Mucosa of descending colon (tissue), 3 donors: ENCODE measurements at places on chromosomes 7 and 10. TPM values are rescaled to one million over a fixed set of nuclear protein-coding genes. Genes with fewer than 3 reads are reported as not detected.

CDHR1 gene
- total RNA-seq: 169 TPM

BTAF1 gene
- total RNA-seq: 34.4 TPM

BAG3 gene
- total RNA-seq: 15.4 TPM

HPS6 gene
- 21.4 TPM for total RNA-seq

HOXA5 gene
- 26.6 TPM for total RNA-seq

TLX1 gene
- total RNA-seq: 0.93 TPM

CCDC126 gene
- 10.4 TPM for total RNA-seq

TRIM74 gene
- total RNA-seq: 0.90 TPM

MRC1 gene
- 6.9 TPM for total RNA-seq

FFAR4 gene
- 36.3 TPM for total RNA-seq

LIPK gene
- not detected for total RNA-seq

GPR37 gene
- 0.93 TPM for total RNA-seq

CPA2 gene
- 0.22 TPM for total RNA-seq

- peak; percentile 18 for DNase-seq
Measured at GRCh38 chr10:23157691-23158369, 34.3 kb upstream of the PTF1A start.

DNA sequence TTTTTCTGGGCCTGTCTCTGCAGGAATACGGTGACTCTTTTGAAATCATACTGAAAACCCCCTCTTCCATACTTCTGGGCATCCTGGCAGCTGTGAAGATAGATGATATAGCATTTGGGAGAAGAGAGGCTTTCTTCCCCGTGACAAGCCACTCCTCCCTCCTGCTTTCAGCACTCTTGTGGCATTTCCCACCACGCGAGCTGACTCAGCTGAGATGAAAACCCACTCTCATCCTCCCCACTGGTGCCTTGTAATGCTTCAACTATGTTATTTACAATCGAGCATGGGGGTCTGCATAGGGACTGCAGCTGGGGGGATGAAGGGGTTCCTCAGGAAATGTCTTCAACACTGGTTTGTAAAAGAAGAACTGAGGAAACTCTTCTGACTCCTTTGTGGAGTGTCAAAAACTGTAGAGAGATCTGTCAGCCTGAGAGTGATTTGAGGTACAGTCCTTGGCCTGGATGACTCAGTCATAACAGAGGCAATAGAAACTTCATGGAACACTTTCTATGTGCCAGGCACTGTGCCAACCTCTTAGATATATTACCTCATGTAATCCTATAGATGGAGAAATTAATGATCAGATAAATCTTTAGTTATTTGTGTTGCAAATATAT, 1.7 kb upstream of the TBATA start:
- no peak for DNase-seq

DNA sequence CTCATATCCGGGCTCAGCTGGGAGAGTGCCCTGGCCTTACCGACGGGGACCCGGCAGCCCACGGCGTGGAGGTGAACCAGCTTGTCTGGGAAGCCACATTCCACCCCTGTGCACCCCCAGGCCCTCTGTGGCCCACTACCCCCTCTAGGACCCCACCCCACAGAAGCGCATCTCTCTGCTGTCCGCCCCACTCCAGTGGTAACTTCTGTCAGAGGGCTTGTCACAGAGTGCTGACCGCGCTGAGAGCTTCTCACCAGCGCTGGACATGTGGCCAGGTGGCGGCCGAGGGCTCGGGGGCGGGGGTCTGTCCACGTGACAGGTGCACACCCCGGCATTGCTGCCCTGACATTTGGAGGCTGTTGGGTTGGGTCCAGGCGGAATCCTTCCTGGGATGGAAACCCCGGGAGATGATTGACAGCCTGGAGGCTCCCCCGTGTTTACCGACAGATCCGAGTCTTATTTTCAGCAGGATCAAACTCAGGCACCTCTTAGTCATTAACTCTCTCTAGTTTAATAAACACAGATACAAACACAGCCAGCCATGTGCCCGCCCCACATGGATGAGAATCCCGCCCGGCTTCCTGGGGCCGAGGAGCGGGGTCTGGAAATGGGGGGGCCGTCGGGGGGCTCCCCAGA, 5.1 kb downstream of the ELFN1 start:
- DNase-seq: no peak

GRCh38 chr10:59393349-59393748, 31.0 kb upstream of the FAM13C start:
- no peak for DNase-seq

GRCh38 chr7:75040512-75040911, 33.1 kb downstream of the RCC1L start:
- no peak for DNase-seq

GRCh38 chr7:75532639-75533038, 40.5 kb downstream of the SPDYE5 start:
- DNase-seq: no peak

- no peak for DNase-seq
Measured at GRCh38 chr10:109259293-109259692, 664.0 kb downstream of the XPNPEP1 start.

- DNase-seq: peak; percentile 87
Measured at GRCh38 chr7:873367-874002, 2.9 kb upstream of the GET4 start.

GRCh38 chr7:154684666-154685563, 318.0 kb downstream of the PAXIP1 start:
- DNase-seq: peak; percentile 63

DNA sequence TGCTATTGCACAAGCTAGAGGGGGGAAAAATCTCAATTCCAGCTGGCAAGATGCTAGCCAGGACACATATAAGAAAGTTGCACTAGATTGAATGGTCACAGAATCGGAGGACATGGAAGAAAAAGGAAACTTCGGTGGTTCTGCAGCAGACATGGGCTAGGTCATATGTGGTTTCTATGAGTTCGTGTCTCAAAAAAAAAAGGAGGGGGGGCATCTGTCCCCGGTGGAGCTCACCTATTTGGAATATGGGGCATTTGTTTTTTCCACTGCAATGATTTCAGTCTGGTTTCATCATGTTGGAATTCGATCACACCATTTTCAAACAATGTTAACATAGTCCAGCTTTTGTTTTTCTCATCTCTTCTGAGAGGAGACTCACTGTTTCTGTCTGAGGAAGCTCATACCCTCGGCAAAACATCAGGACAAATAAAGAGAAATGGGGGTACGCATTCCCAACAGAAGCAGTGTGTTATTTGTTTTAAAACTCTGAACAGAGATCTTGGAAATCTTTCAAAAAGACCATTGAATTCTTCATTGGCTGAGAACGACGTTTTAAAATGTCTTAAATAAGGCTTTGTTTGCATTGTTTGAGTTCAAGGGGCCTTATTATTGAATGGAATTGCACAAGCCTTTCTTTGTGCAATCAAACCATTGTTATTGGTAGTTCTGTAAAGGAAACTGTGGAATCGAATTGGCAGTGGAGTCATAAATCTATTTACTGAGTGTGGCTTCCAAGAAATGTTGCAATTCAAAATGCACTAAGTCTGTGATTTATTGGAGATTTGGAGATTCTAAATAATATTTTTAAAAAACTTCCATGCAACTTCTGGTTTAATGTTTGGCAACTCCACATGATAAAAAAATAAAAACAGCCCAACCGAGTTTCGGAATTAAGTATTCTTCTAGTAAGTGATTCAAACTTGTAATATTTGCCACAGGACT, 173.2 kb downstream of the RTKN2 start:
- DNase-seq: no peak

- DNase-seq: peak; percentile 40
Measured at GRCh38 chr7:130113887-130114286, 43.6 kb downstream of the KLHDC10 start.

DNA sequence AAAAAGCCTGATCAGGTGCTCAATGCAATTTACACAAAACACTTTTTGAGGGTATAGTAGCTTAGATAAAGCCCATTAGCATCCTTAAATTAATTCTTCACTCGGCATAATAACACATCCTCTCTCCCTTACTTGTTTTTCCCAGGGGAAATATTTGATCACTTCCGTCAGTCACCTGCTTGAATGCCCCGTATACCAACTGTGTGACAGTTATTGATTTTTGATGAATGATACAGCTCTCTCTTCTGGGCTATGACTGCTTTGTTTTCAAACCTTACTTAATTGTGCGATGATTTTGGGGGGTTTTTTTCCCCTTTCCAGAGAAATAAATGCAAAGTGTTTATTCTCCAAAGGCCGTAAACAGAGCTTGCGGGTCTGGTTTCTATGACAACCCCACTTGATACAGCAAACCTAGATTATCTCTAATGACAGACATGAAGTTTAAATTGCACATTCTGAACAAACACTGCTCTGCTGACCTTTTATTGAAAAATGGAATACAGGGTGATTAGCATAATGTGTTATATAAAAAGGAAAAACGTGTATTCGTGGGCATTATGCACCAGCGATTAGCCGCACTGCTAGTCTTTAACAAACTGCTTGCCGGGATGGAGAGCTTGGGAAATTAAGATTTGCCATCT, 78.4 kb upstream of the NANOS1 start:
- DNase-seq: no peak

- no peak for DNase-seq
Measured at GRCh38 chr7:147363101-147363500, 1227.5 kb upstream of the C7orf33 start.

GRCh38 chr10:73287441-73287840, 35.0 kb upstream of the MRPS16 start:
- DNase-seq: no peak

GRCh38 chr7:29488203-29488970, 75.2 kb upstream of the PRR15 start:
- DNase-seq: no peak

- no peak for DNase-seq
Measured at GRCh38 chr10:101146392-101147251, 15.5 kb downstream of the TLX1 start.

DNA sequence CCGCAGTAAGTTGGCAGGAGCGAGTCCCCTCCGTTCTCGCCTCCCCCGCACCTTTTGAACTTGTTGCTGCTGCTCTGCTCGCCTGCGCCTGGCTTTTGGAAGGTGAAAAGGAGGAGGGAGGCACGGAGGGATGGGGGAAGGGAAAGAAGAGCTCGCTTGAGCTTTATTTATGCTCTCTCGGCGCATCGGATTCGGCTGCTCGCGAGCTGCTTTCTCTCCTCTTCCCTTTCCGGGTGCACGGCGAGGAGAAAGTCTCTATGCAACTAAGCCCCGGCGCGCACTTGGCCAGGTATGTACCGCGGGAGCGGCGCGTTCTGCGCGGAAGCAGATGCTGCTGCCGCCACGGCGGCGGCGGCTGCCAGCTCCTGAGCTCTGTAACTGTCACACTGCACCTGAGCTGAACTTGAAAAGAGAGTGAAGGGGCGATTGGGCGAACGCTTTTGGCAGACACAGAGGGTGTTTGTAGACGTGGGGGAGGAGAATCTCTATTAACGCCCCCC, 551 bp downstream of the KCND2 start:
- DNase-seq: no peak

- no peak for DNase-seq
Measured at GRCh38 chr7:3551536-3551935, 250.5 kb downstream of the SDK1 start.

DNA sequence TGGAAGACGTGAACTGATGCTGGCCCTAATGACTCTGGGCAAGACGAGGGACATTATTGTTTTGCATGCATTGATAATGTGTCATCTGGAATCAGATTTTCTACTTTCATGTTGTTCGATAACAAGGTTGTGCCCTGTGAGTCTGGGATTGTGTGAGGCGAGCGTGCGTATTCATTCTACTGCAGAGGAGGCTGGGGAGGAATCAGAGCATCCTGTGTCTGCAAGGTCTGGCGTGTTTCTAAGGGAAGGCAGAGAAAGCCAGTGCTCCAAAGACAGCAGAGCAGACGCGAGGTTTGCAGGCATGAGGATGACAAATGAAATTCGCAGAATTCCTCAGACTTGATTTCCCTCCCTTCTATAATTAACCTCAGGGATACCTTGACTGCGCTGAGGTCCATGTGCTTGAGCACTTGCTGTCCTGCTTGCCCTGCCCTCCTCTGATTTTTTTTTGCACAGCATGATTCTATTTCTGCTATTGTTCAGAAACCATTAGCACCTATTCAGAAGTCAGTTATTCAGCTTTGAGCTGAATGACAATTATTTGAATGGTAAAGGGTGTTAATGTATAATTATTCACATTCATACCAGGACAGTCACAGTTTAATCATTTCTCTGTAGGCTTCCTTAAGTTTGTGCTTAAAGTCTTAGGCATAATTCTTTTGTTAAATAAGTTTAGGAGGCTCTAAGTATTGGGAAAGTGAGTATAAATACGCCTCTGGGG, 233.6 kb downstream of the EBF3 start:
- DNase-seq: no peak

- DNase-seq: no peak
Measured at GRCh38 chr10:12925845-12926244, 75.7 kb downstream of the CCDC3 start.

GRCh38 chr10:84317174-84317573, 11.2 kb upstream of the CCSER2 start:
- DNase-seq: no peak

GRCh38 chr7:144255471-144255897, 9.1 kb downstream of the OR2A7 start:
- no peak for DNase-seq

- DNase-seq: no peak
Measured at GRCh38 chr10:46318799-46319198, 32.0 kb downstream of the ANTXRL start.

GRCh38 chr7:55502858-55503440, 69.4 kb downstream of the VOPP1 start:
- DNase-seq: no peak

DNA sequence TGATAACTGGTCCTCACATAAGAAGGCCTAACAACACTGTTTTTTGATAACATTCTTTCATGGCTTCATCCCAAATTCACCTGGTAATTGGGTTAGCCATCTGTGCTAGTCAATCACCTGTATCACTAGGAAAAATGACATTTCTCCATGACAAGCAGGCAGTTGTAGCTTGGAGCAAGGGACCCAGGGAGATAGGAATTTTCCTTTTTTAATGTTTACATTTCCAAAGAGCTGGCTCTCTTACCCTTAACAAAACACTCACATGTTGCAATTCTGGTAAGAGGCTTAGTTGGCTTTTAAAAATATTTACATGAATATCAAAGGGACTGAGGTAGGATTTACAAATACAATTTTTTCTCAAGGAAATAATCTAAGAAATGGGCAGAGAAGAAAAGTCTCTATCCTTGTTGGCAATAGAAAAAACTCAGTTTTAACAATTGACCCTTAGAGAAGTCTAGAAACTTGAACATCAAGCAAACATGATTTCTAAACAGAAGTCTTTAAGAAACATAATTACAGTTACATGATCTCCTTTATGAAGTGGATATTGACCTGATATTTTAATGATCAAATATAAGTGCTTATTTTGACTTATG, 16.1 kb upstream of the AKR1C1 start:
- DNase-seq: no peak
